ENCODE measurements at places on chromosomes 3 and 15.

- no peak for DNase-seq
Measured at GRCh38 chr3:45881078-45882022, 5.0 kb upstream of the CCR9 start.

DNA sequence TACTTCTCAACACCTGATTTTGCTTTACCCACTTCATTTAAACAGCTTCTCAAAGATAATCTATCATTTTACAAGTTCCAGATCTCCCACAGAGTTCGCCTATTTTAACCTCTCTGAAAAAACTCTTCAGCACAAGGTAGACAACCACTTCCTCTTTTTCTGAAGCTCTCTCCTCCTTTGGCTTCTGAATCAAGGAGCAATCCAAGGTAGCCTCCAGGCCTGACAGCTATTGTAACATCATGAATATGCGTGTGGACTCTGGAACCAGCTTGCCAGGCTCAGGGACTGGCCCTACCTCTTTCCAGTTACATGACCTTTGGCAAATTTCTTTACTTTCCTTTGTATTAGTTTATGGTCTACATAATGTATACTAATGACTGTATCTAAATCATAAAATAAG, 405.9 kb upstream of the ZNF385D start:
- no peak for DNase-seq

DNA sequence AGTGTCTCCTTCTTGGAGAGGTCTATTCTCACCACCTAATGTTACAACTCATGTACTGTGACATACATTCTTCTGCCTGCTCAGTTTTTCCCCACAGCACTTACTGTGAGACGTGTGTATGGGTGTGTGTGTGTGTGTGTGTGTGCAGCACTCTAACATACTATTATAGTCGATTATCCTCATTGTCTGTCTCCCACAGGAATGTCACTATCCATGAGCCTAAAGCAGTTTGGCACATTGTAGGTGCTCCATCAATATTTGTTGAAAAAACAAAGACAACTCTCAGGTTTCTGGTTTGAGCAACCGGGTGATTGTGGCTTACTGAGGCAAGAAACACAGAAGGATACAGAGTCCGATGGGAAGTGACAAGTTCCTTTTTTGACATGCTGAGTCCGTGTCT, 8.6 kb upstream of the ZNF148 start:
- DNase-seq: no peak

- no peak for DNase-seq
Measured at GRCh38 chr15:53397041-53397616, 362.3 kb downstream of the WDR72 start.

DNA sequence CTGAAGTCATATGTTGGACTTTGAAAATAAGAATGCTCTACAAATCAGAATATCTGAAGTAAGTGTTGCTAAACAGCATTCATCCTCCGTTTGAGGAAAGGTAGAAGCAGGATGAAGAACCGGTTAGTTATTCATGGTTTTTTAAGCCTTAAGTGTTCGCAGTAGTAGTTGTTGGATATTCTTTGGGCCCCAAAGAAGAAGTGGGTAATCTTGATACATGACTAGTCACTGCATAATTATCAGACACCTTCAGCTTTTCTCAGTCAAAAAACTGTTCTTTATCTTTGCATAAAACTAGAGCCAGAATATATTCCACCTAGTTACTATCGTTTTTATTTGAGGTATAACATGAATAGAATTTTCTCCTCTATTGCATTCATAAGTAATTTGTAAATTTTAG, 13.8 kb downstream of the RAB5A start:
- DNase-seq: no peak

DNA sequence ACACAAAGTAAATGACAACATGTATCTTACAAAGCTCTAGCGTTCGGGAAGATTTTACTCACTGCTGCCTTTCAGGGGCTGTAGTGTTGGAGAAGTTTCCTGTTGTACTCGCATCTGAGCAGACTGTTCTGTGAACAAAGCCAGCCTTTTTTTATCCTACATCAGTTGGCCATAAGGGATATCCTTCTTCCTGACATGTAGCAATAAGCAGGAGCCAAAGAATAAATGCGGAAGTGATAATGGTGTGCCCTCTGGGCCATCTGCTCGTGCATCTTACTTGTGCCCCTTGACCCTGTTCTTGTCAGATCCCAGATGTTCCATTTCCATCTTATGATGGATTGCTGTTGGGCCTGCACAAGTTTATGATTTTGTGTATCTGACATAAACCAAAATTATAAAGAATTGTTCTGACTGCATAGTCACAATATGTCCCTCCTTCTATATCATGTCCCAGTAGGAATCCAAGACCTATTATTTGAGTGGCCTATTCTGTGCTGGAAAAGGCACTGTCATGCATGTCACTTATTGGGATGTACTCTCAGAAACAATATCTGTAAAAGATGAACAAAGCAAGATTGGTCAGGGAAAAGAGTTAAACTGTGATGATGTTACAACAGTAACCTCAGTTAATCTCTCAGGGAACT, 631.3 kb downstream of the NSUN3 start:
- DNase-seq: no peak

DNA sequence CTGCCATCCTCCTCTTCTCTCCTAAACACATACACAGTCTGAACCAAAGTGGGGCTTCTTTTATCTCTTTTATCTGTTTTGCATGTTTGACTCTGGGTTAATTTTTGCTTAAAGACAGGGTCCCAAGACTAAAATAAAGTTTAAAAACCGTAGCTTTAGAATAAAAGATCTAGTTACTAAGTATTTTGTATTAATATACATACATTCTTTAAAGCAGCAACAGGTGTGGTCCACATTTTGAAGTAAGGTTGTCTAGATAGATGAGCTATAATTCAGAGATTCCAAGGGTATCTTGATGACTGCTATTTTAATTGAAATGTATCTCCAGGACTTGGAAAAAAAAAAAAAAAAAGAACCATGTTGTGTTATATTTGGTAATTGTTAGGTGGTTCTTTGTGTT, 61.3 kb downstream of the CALML4 start:
- no peak for DNase-seq

DNA sequence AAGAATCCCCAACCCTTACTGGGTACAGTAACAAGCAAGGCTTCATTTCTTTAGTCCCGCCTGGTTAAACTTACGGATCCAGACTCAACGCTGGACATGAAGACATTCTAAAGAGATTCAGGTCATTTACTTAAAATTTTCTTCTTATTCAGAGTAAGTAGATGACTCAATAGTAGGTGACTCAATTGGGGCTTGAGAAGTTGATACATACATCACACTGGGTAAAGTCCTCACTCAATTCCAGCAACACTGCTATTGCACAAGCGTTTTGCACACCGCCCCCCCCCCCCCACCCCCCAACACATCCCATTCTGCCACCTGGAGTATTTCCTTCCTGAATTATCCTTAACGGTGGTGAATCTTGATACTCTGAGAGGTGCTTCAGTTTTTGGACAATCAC, 610.0 kb downstream of the FOXP1 start:
- no peak for DNase-seq

GRCh38 chr3:101513419-101513986, 491 bp upstream of the SENP7 start:
- no peak for DNase-seq

GRCh38 chr3:8518138-8518537, 16.5 kb downstream of the LMCD1 start:
- no peak for DNase-seq

GRCh38 chr3:42652611-42653302, 740 bp upstream of the ZBTB47 start:
- DNase-seq: no peak

GRCh38 chr15:96415513-96416217, 85.2 kb downstream of the NR2F2 start:
- DNase-seq: no peak

DNA sequence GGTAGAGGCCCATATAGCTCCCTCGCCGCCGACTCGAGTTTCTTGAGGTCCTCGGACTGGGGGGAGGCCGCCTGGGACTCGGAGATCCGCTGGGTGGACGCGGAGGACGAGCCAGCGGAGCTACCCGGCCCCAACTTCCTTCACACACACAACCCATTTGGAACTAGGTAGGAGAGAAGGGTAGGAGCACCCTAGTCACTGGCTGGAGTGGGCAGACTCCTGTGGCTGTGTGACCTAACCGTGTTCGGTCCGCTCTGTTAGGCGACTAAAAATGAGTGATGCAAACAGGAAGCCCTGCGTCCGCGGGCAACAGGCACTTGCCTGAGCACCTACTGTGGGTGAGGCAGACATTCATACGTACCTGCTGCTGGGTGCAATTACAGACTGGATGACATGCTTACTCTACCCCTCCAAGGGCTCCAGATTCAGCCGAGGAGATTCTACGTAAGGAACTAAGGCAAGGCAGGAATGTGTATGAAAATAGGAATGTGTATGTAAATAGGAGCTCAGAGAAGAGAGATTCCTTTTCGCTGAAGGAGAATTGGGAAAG, 4.6 kb upstream of the SIN3A start:
- DNase-seq: peak; percentile 60

DNA sequence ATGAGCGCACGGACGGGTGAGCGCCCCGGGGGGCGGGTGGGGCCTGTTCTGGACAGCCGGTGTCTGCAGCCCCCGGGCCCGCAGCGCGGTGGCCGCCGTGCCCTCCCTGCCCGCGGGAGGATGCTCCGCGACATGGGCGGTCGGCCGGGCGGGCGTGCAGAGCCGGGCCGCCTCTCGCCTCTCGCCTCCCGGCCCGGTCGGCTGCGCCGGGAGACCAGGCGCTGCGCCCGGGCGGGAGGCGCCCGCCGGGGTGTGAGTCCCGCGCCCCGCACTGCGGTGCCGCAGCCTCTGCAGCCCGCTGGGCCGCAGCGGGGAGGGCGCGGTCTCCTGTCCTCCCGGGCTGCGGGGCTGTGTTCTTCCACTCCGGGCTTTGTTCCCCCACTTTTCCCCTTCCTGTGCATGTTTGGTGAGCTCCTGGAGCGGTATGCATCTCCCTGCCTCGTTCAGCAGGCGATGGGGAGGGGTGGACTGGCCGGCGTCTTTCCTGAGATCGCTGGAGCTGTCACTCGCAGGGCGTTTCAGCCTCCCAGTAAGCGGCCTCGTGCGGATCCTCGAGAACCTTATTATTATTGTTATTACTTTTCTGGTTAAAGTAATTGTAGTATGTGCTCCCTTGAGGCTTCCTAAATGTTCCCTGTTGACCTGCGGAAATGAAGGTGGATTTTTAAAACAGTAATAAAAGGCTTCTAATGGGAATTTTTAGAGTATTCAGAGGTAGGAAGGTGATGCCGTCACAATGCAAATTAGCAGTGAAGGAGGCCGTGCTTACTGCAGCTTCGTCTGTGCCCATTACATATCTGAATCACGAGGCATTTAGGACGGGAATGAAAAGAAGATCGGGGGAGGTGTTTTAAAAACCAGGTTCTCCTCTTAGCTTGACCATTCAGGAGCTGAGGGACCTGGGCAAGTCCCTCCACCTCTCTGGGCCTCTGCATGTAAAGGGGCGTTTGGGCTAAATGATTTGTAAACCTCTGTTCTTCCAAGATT, 593 bp downstream of the TMOD2 start:
- no peak for DNase-seq

GRCh38 chr3:114538211-114538610, 244.4 kb downstream of the TIGIT start:
- DNase-seq: no peak

- no peak for DNase-seq
Measured at GRCh38 chr3:5874931-5875341, 687.4 kb downstream of the EDEM1 start.

DNA sequence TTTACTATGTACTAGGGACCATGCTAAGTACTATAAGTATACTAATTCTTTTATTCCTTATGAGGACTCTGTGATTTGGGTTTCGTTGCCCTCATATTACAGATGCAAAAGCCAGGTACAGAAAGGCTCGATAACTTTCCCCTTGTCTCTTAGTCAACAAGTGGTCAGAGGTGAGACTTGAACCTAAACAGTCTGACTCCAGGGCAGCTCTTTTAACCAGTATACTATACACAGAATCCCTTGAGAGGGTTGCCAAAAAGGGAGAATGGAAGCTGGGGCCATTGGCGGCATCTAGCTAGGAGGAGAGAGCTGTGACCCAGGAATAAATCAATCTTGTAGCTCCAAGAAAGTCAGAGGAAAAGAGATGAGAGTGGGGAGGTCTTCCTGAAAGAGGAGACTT, 92.4 kb downstream of the TOP2B start:
- DNase-seq: no peak

DNA sequence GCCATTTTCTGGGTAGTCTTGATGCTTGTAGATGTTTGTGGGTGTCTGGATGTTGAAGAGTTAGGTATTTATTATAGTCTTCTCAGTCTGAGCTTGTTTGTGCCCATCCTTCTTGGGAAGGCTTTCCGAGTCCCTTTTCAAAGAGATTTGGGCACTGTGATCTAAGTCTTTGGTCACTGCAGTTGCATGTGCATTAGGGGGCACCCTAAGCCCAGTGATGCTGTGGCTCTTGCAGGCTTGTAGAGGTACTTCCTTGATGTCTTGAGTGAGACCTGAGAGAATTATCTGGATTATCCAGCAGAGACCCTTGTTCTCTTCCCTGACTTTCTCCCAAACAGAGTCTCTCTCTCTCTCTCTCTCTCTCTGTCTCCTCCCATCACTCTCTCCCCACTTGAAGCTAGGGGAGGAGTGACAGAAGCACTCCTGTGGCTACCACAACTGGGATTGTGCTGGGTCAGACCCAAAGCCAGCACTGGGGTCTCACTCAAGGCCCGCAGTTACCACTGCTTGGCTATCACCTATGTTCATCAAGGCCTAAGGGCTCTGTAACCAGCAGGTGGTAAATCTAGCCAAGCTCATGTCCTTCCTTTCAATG, 68.5 kb downstream of the TMCO5A start:
- DNase-seq: no peak

GRCh38 chr3:196219970-196220311, 3.6 kb downstream of the SLC51A start:
- DNase-seq: no peak

DNA sequence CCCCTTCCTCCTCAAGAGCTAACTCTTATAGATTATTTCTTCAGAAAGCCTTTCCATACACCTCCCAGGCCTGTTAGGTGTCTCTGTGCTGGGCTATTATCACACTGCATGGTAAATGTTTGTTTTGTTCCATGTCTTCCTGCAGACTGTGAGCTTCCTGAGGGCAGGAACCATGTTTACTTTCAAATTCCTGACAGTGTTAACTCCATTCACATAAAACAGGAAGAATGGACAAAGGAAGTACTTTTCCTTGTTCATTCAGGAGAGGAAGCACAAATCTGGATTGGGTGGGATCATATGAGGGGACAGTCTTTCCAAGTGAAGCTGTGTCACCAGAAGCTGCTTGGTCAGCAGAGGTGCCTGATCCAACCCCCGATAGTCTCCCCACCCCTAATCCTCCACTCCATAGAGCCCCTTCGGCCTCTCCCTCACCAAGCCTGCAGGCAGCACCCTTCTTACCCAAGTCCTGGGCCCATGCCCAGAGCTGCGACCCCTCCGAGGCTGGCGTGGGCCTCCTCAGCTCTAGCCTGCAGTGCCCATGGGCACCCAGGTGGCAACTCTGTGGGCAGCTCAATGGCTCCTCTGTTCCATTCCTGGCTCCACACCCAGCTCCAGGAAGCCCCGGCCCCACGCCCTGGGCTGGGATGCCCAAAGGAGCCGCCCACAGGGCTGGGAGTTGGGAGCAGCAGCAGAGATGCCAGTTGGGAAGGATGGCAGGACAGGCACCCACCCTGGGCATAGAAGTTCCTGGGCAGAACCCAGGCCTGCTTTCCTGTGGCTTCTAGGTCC, 6.9 kb downstream of the SHF start:
- DNase-seq: no peak
